Stimulated activated CD4-positive, alpha-beta T cell treated with anti-CD3 and anti-CD28 coated beads, Interleukin-1b, Interleukin-23, amount 100 ng/mL, for 1 hour (primary cell): ENCODE measurements at places on chromosomes 11 and 22.
A peak's percentile ranks its signal among the peaks of the same experiment; 100 is the strongest.

DNA sequence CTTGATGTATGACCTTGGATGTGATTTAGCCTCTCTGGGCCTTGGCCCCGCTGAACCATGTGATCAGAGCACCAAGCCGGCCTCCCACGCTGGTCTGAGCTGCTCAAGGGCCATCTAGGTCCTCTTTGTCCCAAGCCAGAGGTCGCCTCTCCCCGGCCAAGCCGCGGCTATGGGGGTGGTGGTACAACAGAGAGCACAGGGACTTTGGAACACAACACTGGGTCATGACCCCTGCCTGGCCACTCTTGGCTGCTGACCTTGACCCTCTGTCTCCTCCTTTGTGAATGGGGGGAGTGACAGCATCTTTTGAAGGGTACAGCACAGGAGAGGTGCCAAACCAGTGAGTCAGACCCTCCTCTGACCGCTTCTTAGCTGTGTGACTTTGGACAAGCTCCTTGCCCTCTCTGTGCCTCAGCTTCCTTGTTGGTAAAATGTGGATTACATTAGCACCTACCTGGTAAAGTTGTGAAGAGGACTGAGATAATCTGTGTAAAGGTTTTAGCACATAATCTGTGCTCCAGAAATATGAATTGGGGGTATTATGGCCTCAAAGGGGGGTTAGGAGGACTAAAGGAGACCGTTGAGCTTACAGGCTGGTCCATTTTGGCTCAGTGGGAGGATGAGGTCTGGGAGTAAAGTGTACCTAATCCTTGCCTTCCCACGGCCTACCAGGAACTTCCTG, 4.7 kb downstream of the SCYL1 start:
- no peak for DNase-seq

- DNase-seq = no peak
Measured at GRCh38 chr11:124971810-124972209, 17.8 kb downstream of the CCDC15 start.

GRCh38 chr22:48428631-48429371, 1398.9 kb downstream of the BRD1 start:
- DNase-seq = no peak

DNA sequence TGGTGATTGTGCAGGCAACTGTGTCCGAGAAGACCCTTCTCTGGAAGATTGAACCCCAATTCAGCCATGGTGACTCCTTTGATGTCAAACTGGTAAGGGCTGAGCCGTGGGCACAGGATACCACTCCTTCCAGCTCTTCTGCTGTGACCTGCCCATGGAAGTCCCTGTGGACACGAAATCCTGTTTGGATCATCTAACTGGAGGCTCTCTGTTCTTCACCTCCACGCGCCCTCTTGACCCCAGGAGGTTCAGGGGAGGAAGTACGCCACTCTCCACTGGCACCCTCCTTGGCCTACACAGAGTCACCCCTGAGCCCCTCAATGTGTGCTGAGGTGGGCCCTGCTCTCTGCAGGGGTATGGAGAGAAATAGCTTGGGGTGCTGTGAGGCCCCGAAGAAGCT, 810 bp downstream of the ISX start:
- no peak for DNase-seq

- no peak for DNase-seq
Measured at GRCh38 chr11:102177974-102178631, 67.9 kb downstream of the YAP1 start.

DNA sequence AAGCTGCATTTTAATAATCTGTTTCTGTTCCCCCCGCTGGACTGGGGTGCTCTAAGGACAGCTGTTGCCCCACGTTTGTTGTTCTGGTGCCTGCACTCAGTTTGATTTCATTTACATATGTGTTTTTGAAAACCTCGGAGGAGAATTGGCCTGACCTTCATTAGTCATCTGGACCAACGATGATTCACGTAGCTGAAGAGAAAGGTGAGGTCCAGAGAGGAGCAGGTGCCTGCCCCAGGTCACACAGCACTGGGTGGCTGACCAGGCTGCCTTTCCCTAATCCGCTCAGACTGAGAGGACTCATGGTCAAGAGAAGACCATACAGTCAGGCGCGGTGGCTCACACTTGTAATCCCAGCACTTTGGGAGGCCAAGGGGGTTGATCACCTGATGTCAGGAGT, 3.8 kb downstream of the CSDC2 start:
- DNase-seq = no peak

DNA sequence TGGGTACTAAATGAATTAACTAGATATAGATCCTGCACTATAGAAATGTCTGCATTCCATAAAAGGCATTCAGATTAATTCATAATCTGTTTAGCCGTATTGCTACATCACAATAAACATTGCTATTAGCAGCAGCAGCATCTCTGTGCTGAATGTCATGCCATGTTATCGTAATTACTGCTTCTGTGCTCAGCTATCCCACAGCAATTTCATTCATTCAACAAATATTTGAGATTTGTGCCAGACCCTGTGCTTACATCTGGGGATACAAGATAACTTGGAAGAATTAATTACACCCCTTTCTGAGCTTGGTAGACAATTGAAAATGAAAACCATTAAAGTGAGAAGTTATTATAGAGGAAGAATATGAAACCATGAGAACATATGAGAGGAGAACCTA, 185.8 kb upstream of the C11orf87 start:
- DNase-seq = no peak

GRCh38 chr11:12687740-12688139, 13.5 kb downstream of the TEAD1 start:
- DNase-seq = no peak

DNA sequence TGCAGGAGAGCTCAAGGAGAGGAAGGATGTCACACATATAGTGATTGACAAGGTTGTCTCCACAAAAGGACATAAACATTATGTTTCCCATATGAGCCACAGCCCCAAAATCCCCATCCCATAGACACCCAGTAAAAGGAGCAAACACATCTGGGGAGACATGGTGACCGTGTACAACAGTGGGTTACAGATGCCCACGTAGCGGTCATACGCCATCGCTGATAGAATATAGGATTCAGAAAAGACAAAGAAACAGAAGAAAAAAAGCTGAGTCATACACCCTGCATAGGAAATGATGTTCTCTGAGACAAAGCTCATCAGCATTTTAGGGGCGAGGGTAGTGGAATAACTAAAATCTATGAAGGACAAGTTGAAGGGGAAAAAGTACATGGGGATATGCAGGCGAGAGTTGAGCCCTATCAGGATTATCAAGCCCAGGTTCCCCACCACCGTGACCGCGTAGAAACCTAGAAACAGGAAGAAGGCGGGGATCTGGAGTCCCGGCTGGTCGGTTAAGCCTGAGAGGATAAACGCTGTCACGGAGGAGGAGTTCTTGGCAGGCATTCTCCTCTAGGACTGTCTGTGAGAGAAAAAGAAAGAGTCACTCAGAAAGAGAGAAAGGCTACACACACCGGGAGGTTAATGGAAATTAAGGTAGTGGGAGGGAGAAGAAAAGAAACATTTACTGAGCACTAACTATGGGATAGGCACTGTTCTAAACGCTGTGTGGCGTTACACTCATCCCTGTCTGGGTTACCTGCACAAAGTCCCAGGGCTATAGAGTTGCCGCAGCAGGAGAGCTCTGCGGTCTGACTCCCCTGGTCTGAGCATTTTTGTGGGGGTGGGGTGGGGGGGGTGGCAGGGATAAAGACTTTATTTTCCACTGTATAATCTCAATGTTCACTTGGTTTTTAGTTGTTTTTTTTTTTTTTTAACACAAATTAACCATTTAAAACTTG, 36.1 kb upstream of the OR8B8 start:
- no peak for DNase-seq

- no peak for DNase-seq
Measured at GRCh38 chr11:6319704-6320410, 444 bp downstream of the CAVIN3 start.

- no peak for DNase-seq
Measured at GRCh38 chr11:133968300-133968699, 11.5 kb upstream of the IGSF9B start.

DNA sequence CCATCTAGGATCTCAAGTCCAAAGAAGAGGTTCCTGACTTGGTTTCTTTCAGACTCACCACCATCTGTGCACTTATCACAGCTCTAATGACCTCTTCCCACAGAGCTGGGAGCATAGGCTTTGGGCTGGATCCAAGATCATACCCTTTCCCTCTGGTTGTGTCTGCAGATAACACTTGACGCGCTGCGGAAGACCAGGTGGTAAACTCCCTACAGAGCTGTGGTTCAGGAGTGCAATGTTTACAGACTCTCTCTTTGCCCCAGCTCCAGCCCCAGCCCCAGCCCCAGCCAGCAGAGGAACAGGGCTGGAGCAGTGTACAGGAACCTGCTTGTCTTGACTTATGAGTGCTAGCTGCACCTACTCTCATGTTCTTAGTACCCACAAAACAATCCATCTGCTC, 274.4 kb upstream of the SYN3 start:
- no peak for DNase-seq

- DNase-seq = no peak
Measured at GRCh38 chr22:35397095-35397904, 2.6 kb upstream of the MCM5 start.

DNA sequence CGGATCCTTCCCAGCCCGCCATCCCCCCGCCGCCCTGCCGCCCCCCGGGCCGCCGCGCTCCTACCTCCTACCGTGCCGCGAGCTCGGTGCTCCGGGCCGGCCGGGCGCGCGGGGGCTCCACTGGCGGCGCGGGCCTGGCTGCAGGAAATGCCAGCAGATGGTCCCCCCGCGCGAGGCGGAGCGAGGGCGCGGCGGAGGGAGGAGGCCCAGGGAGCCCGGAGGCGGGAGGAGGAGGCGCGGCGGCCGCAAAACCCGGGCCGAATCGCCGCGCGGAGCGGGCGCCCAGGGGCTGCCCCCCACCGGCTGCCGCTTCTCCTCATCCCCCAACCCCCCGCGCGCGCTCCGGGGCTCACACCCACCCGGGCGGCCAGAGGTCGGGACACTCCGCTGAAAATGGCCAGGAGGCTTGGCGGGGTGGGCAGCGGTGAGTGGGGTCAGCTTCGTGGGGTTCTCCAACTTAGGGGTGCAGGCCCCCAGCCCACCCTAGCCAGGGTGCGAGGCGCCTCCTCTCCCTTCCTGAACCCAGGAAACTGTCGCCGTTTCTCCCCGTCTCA, at the start of gene OSBPL5:
OSBPL5 (minus strand) TSS at position 159 of the 554 bp plus-strand sequence. CDS start 36,162 bp downstream, outside the sequence.
- DNase-seq = peak; percentile 26
